ENCODE measurements at places on chromosomes 4 and X. TPM values are rescaled to one million over a fixed set of nuclear protein-coding genes. Genes with fewer than 3 reads are reported as not detected.

DNA sequence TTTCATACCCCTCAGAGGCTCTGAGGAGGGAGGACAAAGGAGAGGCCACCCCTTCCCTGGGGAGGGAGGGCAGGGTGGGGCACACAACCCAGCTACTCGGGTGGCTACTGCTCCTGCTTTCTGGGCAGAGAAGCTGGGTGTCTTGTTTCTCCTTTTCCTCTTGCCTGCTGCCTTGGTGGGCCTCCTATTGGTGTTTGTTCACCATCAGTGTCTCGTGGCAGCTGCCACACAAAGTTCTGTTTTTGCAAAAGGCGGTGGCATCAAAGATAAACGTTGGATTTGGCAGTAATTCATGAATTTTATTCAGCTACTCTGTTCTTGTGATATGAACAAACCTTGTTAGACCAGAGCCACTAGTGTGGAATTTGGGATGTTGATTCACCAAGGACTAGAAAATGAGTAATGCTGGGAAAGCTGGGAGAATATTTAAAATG, 153.0 kb upstream of the SCML1 start:
- DNase-seq: no peak

- DNase-seq: peak; percentile 44
Observed at GRCh38 chrX:5051831-5052491, 1176.7 kb downstream of the NLGN4X start.

- DNase-seq: peak; percentile 28
Observed at GRCh38 chr4:147707892-147708672, 23.8 kb upstream of the ARHGAP10 start.

GRCh38 chr4:97627750-97628149, 515.5 kb downstream of the STPG2 start:
- DNase-seq: no peak

DNA sequence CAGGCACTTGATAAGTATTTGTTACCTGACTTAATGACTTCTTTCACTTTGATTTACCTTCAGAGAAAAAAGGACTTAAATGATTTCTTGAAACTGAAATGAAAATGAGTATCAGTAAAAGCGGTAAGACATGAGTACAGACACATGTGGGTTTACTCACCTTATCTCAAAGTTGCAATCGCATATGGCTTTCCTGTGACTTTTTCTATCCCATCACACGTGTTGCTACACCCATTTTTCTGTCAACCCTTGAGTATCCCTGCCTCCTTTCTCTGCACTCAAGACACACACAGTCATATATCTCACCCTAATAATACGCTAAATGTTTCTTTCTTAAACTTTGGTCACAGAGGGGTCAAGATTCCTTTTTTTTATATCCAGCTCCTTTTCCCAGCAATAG, 11.0 kb upstream of the ARHGEF38 start:
- no peak for DNase-seq

GRCh38 chr4:141248486-141248885, 27.8 kb downstream of the ZNF330 start:
- DNase-seq: no peak

KANTR gene
- total RNA-seq: 6.7 TPM

PNMA6A gene
- 1.3 TPM for total RNA-seq

KLHL13 gene
- total RNA-seq: 5.7 TPM

ZNF518B gene
- total RNA-seq: 24.7 TPM
